ENCODE measurements at places on chromosomes 2 and 18.

- DNase-seq: no peak
Measured at GRCh38 chr18:25725501-25725900, 364.9 kb downstream of the SS18 start.

GRCh38 chr2:18136881-18137475 is 258.5 kb downstream of the KCNS3 start:
- DNase-seq: no peak

DNA sequence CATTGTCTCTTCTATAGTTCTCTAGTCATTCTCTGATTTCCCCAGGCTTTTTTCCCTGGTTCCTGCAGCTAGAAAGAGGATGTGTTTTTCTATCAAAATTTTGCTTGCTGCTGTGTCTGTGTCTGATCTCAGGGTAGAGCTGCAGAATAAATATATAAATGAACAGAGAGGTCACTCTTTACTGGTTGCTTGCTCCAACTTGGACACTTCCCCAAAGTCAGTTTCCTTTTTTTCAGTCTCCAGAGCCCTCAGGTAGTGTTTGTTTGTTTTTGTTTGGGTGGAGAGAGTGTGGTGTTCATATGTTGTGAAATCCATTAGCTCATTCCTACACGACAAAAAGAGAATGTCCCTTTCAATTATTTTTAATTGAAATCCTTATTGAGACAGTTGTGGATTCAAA is 85.8 kb downstream of the CERS6 start:
- no peak for DNase-seq

DNA sequence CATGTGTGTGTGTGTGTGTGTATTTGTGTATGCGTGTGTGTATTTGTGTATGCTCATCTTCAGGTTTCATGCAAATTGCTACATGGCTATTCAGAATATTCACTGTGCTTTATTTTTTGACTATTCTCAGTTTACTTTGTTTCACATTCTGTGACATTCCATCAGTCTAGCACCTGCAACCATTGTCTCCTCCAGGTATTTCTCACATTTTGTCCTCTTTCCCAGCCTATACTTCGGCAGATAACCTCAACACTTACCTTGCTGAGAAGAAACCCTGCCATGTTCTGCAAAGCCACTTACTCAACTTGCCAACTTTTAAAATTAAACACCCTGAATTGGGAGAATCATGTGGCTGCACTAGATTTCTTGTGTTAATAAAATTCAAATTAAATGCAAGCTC is 135.4 kb upstream of the REG3A start:
- no peak for DNase-seq

DNA sequence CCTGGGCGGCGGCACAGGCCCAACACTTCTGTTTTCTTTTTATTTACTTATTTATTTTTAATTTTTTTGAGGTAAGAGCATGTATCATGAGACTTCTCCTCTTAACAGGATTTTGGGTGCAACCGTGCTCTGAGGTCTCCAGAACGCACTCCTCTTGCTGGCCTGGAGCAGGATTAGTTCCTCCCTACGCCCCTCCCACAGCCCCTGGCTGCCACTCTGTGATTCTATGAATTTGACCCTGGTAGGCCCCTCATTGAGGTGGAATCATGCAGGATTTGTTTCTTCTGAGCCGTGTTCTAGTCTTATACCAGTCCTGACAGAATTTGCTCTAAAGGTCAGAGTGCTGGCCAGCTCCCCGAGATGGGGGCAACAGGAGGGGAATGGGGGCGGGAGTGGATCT is 106.5 kb upstream of the HS6ST1 start:
- DNase-seq: no peak

DNA sequence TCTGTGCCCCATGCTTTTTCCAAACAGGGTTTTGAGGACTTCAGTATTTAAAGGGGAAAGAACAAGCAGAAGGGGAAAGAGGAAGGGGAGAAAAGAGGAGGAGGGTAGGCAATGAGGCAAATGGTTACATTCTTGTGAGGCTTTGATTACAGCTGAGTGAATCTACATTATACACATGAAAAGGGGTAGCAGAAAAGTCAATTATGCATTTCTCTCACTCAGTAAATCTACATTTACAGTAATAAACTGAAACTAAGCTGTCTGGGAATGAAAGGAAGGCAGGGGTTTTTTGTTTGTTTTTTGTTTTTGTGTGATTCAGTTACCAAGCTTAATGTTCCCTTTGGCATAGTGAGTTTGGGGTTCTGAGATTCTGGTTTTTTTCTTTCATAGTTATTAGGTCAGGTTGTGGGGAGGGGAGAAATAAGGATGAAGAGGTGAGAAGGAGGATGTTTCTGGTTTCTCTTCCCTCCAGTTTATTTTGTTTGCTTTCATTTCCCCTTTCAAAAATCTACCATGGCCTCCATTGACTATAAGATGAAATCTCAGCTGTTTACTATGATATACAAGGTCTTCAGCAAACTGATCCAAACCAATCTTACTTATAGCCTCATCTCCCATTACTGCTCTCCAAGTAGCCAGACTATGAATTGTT is 18.7 kb downstream of the C18orf63 start:
- DNase-seq: no peak

DNA sequence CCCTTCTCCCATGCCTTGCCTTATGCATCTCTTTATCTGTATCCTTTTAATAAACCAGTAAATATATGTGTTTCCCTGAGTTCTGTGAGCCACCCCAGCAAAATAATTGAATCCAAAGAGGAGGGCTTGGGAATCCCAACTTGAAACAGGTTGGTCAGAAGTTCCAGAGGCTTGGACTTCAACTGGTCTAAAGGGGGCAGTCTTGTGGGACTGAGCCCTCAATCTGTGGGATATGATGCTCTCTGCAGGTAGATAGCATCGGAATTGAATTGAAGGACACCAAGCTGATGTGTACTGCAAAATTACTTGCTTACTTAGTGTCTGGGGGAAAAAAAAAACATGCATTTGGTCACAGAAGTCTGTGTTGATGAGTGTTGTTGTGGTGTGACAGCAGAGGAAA is 1033.5 kb upstream of the TMEFF2 start:
- DNase-seq: no peak

All from LoVo (cell line).